ENCODE measurements at places on chromosomes 1 and 21. TPM values are rescaled to one million over a fixed set of nuclear protein-coding genes. Genes with fewer than 3 reads are reported as not detected.

DNA sequence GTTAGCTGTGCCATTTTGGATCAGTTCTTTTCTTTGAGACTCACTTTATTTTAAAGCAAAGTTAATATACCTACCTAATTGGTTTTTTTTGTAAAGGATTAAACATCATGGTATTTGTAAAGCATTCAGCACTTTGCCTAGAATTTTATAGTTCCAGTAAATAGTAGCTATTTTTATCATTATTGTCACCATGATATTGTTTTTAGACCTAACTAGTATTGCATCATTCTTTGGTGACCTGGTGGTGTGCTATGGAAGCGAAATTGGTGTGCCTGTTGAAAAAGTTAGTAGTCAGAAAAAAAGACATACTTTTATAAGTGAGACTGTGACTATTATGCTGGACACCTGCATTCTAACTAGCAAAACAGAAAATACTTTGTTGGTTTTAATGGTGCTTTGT, 81.0 kb downstream of the NFIA start:
- DNase-seq = no peak

Gene EDARADD
- 0.59 TPM for total RNA-seq

DNA sequence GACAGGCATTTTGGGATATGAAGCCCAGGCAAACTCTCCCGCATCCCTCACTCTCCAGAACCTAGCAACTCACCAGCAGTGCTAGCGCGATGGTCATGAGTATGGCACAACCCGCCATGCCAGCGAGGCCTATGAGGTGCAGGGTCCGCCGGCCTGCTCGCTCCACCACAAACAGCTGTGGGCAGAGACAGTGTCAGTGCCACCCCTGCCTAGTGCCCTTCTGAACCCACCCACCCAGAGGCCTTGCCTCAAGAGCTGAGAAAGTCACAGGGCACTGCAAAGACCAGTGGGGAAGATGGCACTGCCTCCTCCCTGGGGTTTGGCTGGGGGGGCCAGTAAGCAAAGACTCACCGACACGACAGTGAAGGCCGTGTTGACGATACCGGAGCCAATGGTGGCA, 29.8 kb downstream of the SLC2A1 start:
- no peak for DNase-seq

GRCh38 chr1:8886589-8886988, 8.1 kb upstream of the ENO1 start:
- no peak for DNase-seq

GRCh38 chr1:226656201-226656600, 82.9 kb downstream of the ITPKB start:
- no peak for DNase-seq

Gene MSH4
- total RNA-seq = 0.68 TPM

DNA sequence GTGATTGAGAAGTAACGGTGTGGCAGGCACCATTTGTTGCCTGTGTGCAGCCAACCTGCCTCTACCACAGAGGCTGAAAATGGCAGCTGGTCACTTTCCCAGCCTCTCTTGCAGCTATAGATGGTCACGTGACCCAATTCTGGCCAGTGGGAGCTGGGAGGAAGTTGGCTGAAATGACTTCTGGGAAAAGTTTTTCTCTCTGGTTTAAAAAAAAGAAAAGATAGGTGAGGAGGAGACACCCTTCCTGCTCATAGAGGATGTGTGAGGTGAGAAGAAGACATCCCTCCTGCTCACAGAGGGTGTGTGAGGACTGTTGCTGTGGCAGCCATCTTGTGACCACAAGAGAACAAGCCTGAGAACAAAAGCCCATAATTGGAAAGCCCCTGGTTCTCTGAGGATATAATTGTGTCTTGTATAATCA, 122.8 kb downstream of the SYF2 start:
- no peak for DNase-seq

- no peak for DNase-seq
Measured at GRCh38 chr1:41013796-41014195, 7.7 kb downstream of the SLFNL1 start.

GRCh38 chr21:38771536-38771935, 34.2 kb upstream of the ETS2 start:
- DNase-seq = no peak

DNA sequence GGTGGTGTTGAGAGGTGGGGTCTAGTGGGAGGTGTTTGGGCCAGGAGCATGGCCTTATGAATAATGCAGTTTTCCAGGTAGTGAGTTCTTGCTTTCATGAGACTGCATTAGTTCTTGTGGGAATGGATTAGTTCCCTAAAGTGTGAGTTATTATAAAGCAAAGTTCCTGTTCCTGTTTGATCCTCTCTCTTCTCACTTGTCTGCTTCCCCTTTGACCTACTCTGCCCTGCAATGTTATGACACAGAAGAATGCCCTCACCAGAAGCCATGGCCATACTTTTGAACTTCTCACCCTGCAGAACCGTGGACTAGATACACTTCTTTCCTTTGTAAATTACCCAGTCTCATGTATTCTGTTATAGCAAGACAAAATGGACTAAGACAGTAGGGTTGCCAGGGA, 53.6 kb downstream of the MAP3K7CL start:
- DNase-seq = no peak

DNA sequence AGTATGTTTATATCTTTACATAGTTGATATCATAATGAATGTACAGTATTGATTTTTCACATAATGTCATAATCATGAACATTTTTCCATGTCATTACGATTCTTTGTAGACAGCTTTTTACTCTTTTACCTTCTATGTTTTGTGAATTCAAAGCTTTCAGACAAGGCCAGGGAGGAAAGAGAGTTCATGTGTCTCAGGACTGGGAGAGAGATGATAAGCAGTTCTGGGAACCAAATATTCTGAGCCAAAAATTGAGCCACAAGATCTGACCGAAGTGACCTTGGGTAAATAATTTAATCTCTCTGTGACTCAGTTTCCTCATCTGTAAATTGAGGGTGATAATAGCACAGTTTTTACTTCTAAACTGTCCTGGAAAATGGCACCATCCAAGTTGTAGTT, 31.8 kb downstream of the CSF1 start:
- DNase-seq = no peak

DNA sequence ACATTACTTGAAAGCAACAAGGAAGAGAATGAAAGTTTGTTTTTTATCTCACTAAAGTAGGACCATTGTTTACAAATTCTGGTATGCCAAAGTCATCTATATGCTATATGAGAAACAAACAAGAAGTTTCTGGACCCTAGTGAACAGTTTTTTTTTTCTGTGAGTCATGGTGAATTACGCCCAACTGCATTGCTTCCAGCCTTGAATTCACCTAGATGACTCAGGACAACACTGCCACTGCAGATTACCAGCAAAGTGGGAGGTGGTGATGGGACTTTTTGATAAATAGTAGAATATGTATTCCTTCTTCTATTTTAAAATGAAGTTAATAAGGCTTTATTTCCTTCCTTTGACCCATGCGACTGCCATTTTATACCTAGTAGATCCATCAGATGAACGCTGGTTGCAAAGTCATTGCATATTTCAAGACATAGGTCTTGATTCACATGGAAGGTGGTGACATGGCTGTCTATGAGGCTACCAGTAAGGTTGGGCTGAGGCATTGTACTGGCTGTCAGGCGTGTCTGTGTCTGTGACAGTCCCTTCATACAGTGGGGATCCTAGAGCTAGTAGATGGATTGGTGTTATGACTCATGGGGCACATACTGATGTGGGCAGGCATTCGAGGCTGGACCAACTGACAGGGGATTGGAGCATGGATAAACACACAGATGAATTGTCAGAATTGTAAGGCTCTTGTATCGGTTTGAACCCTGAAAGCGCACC, 49.1 kb upstream of the APOBEC4 start:
- DNase-seq = no peak

Gene SPRTN
- 13.5 TPM for total RNA-seq

DNA sequence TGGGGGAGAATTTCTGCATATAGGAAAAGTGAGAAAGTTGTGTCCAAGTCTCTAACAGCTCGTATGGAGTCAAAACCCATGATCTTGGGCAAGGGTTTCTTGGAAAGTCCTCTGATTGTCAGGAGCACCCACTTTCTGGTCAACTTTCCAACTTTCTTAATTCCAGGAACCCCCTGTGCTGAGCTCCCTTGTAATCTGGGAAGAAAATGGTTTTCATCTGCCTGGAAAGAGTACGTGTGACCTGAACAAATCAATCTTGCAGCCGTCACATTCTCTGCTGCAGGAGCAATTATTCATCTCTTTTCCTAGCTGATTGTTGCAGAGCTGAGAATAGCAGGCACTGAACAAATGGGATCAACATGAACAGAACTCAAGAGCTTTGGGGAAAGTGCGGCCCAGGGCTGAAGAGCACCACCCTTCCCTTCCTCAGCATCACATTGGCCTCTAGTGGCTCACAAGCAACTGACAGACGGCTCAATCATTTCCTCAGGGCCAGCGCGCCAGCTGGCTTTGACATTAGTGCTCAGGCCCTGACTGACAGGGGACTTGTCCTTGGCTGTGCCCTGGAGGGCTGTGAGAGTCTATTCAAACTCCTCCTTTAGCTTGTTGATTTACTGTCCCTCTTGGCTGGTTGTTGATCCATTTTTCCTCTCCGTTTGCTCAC, 295.2 kb downstream of the HLX start:
- DNase-seq = no peak

GRCh38 chr1:20493839-20494608, 8.0 kb upstream of the CAMK2N1 start:
- peak; percentile 93 for DNase-seq

Gene C21orf58
- 9.1 TPM for total RNA-seq

- no peak for DNase-seq
Measured at GRCh38 chr1:98792123-98792522, 130.6 kb downstream of the SNX7 start.

DNA sequence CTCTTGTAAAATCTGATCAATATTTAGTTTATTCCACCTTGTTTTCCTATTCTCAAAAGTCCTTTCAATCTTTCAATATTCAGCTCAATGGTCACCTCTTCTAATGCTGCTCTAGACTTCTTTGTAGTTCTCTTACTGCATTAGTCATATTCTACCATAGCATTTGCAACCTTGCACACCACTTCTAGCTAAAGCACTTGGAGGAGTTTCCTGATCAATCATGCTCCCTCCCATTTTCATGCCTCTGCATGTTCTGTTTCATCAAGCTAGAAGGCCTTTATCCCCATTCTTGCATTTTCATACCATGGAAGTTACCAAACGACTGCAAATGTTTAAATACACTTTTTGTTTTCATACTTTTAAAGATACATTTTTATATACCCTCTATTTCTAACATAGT, 72.1 kb downstream of the SLC5A9 start:
- DNase-seq = no peak

DNA sequence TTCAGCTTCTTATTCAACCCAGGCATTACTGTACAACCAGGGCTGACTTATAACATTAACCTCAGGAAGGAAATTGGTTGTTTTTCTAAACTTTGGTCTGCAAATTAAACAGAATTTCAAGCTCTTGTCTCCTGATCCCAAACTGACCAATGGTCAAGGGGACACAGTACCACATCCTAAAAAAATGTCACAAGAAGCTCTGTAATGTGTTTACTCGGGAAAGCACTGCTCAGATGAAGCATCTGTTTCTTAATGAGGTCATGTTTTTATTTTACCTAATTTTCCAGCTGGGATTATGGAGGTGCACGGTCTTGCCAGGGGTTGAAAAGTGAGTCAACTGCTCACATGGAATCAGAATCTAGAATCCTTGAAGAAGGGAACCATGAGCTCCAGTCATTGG, 18.7 kb downstream of the ADAMTS5 start:
- no peak for DNase-seq

DNA sequence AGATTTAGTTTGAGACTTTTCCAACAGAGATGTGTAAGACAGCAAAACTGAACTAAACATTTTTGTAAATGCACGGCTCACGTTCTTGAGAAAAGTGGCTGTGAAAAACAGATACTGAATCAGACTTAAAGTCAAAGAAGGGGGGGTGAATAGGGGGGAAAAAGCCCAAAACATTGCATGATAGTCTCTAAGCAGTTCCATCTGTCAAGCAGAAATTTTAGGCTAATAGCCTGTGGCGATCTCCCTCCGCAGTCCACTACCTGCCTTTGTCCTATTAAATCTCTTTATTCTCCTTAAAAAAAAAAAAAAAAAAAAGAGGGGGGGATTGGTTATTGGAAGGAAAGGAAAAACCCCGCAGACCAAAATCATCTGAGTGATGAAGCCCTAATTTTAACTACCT, 217.6 kb upstream of the NFIA start:
- no peak for DNase-seq

Gene SYTL1
- 0.46 TPM for total RNA-seq

- DNase-seq = peak; percentile 76
Measured at GRCh38 chr1:125087691-125088090, 3902.9 kb downstream of the SRGAP2C start.
